ENCODE measurements at places on chromosomes 6 and 20.
A peak's percentile ranks its signal among the peaks of the same experiment; 100 is the strongest.

GRCh38 chr6:87487555-87487954 is 14.8 kb downstream of the SLC35A1 start:
- no peak for DNase-seq

DNA sequence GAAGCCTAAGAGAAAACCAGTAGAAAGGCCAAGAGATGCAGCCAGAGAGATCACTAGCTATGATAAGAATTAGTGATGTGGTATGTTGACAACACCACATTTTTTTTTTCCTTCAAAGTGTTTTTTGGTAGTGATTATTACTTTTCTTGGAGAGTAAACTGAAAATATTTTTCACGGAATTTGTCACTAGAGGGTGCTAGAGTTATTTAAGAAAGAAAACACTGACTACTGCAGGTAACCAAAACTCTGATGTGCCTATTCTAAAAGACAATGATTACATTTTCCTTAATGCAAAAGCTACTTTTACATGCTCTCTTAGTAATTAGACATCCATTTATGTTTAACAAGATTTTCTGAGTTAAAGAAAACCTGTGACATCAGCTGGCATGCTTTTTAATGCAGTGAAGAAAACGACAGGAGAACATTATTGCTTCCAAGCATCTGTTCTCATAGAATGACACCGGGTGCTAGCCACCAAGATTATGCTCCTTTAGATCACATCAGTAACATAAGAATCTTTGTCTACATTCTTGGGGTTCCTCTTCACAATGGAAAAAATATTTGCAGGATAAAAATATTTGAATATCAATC is 28.8 kb downstream of the RWDD2A start:
- peak; percentile 77 for DNase-seq

- DNase-seq, result no peak
Observed at GRCh38 chr6:107330168-107330567, 129.2 kb downstream of the PDSS2 start.

DNA sequence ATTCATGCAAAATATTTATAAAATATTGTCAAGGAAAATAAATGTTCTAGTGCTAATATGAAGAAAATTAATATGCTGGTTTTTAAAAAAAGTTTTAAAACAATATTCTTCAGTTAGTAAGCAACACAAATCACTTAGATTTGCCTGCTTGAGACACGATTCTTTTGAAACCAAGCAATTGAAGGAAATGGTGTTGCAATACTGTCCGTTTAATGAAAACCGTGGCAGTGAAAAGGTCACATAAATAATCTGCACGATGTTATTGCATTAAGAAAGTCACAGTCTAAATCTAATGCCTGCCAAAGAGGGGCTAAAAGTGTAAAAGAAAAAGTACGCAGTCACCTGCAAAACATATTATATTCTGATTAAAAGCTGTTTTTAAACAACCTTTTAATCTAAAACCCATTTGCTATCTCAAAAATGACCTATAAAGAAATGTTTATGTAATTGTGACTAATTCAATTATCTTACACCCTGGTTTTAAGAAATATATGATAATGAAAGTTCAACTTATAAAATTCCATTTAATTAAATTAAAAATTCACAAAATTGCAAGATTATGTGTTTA is 143.0 kb downstream of the GMDS start:
- peak; percentile 50 for DNase-seq

DNA sequence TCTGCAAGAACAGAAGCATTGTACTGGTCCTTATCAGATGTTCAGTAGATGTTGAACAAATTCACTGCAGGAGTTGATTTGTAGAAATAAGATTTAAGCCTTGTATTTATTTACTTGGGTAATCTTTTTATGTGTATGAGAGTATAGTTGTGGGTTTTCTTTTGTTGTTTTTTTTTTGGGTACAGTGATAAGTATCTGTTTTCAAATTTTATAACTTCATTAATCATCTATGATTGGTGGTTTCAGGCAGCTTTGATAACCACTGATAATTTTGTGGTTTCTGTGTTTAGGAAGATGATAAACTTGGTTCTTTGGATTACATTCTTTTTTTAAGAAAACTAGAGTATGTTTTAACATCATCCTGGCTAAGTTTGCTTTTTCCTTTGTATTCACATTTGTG is 2.8 kb downstream of the AFDN start:
- peak; percentile 22 for DNase-seq

DNA sequence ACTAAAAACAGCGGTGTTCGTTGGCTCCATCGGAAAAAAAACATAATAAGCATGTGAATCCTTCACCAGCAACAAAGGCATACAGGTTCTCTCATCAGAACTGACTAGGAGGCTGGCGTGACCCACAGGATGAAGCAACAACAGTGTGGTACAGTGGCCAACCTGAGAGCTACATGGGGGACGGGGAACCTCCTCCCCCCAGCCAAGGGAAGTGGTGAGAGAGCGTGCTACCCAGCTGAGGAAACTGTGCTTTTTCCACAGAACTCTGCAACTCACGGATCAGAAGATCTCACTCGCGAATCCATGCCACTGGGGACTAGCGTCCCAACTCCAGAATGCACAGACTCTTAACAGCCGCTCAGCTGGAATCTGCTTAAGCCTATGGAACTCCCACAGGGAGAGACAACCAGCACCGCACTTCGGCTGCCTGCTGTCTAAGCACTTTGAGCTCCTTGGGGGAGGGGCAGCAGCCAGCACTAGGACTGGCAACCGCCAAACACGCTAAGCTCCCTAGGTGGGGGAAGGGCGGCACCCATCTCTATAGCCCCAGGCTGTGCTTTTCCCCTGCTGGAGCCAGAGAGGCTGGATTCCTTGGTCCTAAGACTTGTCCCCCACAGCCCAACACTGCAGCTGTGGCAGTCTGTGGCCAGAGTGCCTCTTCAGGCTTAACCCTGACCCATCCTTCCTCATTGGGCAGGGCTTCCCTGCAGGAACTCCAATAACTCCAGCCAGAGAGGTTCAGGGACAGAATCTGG is 538.3 kb upstream of the BTBD3 start:
- no peak for DNase-seq

GRCh38 chr6:44311304-44311703 is 1.8 kb downstream of the AARS2 start:
- DNase-seq, result no peak

DNA sequence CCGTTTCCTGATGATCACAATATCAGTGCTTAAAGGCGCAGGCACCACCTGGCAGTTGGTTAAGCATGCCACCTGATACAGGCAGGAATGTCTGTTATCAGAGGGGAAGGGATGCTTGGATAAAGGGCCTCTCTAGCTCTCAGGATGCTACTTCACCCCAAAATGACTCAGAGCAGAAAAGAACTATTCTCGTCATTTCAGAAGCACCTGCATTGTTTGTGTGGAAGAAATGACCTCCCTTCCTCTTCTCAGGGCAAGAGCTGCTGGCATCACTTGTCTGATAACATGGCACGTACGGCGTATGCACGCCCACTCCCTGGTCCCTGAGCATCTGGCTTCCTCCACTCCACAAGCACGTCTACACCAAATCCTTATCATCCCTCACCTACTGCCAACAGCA is 47.3 kb downstream of the ATP9A start:
- DNase-seq, result no peak

DNA sequence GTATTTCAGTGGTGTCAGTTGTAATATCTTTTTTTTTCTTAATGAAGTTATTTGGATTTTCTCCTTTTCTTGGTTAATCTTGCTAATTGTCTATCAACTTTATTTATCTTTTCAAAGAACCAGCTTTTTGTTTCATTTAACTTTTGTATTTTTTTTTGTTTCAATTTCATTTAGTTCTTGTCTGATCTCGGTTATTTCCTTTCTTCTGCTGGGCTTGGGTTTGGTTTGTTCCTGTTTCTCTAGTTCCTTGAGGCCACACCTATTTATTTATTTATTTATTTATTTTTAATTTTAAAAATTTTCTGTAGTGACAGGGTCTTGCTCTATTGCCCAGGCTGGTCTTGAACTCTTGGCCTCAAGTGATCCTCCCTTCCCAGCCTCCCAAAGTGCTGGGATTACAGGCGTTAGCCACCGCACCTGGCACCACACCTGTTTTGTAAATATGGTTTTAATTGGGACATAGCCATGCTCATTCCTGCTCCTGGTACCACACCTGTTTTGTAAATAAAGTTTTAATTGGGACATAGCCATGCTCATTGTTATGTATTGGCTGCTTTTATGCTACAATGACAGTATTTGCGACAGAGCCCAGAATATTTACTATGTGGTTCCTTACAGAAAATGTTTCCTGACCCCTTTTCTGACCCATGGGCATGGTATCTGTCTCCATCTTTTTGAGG is 22.2 kb downstream of the KDM1B start:
- DNase-seq, result no peak

GRCh38 chr6:136604928-136605510 is 54.8 kb upstream of the MAP7 start:
- DNase-seq, result no peak

DNA sequence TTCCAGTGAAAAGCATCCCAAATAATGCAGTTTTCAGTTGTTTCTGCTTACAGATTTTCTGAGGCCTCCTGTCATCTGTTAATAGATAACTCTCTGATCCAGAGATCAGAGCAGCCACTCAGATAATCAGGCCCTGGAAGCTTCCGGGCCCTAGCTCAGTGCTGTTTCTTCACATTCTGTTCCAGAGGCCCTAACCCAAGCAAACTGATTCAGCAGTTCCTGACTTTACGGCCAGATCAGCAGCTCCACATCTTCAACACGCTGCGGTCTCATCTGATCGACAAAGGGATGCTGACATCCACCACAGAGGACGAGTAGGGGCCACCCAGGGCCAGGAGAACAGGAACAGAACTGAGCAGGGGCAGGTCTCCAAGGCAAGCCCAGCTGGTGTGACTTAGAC is 63.1 kb downstream of the CDS2 start:
- no peak for DNase-seq

GRCh38 chr6:148842296-148843019 is 95.6 kb downstream of the UST start:
- no peak for DNase-seq

Data from fibroblast of the aortic adventitia (primary cell).